ENCODE measurements at places on chromosomes 16 and 17.
A peak's percentile ranks its signal among the peaks of the same experiment; 100 is the strongest.

- DNase-seq: peak; percentile 1
Observed at GRCh38 chr17:28118362-28118761, 75.9 kb downstream of the NLK start.

DNA sequence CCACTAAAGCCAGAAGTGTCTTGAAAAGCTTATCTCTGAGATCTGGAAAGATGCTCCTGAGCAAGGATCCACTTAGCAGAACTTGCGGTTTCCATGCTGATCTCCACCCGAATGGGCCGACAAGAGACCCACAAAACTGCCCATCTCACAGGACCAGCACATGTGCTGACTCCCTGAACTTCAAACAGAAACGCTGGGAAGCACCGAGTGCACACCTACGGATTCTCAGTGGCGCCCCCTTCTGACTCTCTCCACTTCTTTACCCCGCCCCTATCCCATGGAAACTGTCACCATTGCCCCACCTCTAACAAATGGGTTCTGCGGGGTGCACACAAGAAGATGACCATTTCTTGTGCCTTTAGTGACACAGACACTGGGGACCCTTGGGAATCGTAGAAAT, 21.4 kb downstream of the CDRT4 start:
- no peak for DNase-seq

DNA sequence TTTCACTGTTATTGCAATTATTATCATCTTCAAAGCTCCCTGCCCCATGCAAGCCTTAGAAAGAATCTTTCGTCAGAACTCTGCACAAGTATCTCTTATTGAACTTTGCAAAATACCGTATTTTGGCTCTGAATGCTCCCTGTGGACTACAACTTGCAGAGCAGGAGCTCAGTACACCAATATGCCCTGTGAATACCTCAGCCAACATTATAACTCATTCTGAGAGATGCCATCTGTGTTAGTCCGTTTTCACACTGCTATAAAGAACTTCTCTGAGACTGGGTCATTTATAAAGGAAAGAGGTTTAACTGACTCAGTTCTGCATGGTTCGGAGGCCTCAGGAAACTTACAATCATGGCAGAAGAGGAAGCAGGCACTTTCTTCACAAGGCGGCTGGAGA, 87.2 kb upstream of the XYLT1 start:
- no peak for DNase-seq

GRCh38 chr16:49410226-49410625, 36.6 kb downstream of the C16orf78 start:
- no peak for DNase-seq

GRCh38 chr17:57810721-57811637, 38.9 kb downstream of the MRPS23 start:
- DNase-seq: no peak

DNA sequence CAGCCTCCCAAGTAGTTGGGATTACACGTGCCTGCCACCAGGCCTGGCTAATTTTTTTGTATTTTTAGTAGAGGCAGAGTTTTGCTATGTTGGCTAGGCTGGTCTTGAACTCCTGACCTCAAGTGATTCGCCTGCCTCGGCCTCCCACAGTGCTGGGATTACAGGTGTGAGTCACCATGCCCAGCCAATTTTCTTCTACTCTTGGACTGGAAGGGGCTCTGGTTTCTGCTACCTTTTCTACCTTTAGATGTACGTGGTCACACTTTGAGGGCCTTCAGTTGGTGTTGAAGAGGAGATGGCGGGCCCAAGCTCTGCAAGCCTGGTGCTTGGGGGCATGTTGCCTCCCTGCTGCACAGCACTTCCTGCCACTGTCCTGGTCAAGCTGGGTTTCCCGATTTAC, 173.6 kb downstream of the PRKCA start:
- no peak for DNase-seq

GRCh38 chr17:80359422-80360110, 55.4 kb upstream of the ENDOV start:
- DNase-seq: no peak

DNA sequence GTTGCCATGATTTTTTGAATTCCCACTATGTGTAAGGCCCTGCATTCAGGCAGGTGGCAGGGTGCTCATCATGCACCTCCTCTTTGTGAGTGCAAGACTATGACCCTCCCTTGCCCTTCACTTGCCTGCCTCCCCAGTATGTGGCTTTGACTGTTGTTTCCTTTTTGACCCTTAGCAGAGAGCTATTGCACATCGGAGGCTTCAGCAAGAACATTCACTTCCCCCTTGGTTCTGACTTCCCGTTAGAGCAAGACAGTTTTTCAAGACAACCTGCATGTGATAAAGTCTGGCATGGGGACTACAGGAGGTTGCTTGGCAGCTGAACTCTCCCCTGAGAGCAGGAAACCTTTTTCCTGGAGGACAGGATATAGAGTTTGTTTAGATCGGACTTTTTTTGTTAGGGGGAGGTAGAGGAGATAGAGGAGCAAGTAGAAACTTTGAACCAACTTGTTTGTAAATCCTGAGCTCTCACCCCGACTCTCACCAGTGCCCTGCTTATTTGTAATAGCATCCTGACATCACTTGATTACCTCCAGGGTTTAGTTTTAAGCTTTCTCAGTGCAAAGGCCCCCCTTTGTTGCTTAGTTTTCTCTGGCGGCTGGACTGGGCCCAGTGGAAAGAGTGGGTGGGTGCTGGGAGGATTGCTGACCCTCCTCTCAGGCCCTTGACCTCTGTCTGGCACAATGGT, 34.3 kb downstream of the LIMD2 start:
- peak; percentile 12 for DNase-seq

DNA sequence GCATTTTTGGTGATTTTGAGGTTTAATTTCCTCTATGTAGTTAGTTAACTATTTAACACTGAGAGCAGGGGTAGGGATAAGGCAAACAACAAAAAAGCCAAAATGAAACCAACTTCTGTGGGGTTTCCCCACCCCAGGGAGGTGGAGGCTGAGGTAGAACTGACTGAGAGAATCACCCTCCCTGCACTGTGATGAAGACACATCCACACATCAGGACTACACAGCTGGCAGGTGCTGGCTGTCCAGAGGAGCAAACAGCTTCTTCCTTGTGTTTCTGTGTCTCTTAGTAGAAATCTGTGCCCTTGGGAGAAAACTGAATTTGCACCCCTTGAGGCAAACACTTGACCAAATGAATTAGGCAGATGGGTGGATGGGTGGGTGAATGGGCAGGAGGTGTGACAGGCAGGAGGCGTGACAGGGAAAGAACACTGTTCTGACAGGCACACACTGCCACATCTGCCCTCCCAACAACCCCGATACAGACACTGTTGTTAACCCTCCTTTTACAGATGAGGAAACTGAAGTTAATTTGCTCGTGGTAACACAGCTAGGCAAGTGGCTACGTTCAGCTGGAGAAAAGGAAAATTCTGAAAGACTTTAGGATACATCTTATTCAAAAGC, 62.9 kb upstream of the AMZ2 start:
- peak; percentile 82 for DNase-seq
